ENCODE measurements at places on chromosomes 1 and 21.

DNA sequence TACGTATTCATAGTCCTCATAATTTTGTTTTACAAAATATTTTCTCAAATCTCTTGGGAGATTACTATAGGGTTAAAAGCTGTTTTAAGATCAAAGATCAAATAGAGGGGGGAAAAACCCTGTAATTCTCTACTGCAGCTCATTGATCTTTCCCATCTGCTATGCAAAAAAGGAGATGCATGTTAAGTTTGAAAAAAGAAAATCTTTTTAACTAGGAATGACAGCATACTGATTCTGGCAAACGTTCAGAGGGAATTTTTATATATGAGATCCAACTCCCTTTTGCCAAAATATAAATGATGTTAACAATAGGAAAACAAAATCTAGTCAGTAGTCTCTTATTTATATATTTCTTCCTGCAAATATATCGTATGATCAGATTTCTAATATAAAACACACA, 69.1 kb downstream of the SMYD3 start:
- DNase-seq, result no peak

GRCh38 chr1:201828217-201828819, 639 bp upstream of the IPO9 start:
- DNase-seq, result peak; percentile 62

GRCh38 chr1:34053660-34054059, 111.4 kb downstream of the CSMD2 start:
- DNase-seq, result no peak

DNA sequence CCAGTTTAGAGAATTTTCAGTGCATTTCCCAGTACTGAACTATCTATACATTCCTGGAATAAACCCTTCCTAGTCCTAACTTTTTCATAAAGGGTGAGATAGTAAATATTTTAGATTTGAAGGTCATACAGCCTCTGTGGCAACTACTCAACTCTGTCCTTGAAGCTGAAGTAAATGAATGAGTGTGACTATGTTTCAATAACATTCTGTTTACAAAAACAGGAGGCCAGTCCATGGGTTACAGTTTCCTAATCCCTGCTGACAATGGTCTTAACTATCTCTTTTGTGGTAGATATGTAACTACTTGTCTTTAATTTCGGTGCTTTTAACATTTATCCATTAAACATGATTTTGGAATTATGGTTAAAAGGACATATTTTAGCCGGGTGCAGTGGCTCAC, 4.3 kb downstream of the ZNF684 start:
- no peak for DNase-seq

GRCh38 chr1:185733818-185734735, at the start of gene HMCN1:
HMCN1 (plus strand) TSS chr1:185734391; CDS start chr1:185734780, 389 bp downstream.
- no peak for DNase-seq

DNA sequence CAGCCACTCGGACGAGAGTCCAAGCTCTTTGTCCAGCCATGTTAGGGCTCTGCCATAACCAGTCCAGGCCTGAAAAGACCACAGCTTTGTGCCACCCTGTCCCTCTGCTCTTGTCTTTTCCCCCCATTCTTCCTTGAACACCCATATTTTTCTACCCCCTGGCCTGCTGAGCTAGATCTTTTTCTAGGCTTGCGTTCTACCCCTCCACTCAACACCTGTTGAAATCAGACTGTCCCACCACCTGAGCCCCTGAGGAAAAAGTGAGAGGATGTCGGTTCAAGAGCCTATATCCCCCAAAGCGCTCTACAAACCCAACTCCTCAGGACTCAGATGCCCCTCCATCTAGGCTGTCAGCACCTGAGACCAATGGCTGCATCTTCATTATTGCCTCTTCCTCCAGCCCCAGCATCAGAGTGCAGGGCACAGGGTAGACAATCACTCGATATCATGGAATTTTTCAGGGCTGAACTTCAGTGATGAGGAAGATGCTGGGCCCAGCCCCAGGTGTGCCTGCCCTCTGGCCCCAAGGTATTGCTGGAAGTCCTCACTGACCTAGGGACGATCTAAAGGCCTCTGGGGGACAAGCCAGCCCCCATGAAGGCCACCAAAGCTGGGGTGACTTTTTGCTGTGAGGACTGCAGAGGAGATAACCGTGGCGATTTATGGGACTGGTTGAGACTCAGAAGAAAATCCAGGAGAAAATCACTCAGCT, 75.3 kb downstream of the CD247 start:
- no peak for DNase-seq

- DNase-seq, result no peak
Measured at GRCh38 chr1:181806746-181807145, 254.8 kb downstream of the ZNF648 start.

DNA sequence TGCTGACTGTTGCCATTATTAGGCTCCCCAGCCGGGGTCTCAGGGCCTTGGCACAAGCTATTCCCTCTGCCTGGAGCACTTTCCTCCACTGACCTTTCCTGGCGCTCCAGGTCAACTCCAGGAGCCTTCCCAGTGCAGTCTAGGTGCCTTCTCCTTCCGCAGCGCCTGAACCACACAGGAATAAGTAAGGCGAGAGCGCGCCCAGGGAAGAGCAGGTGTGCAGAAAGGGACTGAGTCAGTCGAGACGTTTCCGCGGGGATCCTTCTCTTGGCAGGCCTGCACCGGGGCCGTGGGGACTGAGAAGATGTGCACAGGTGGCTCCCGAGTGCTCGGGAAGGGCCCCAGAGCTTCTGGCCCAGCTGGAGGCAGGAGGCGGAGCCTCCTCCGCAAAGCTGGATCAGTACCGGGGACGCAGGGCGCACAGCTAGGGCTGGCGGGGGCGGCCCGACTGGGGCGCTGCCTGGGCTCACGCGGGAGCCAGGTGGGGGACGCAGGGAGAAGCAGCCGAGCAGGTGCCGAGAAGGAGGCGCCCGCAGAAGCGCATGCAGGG, 765 bp upstream of the BMP8A start:
- DNase-seq, result peak; percentile 9

GRCh38 chr1:63730211-63730610, 43.6 kb upstream of the ROR1 start:
- DNase-seq, result no peak

DNA sequence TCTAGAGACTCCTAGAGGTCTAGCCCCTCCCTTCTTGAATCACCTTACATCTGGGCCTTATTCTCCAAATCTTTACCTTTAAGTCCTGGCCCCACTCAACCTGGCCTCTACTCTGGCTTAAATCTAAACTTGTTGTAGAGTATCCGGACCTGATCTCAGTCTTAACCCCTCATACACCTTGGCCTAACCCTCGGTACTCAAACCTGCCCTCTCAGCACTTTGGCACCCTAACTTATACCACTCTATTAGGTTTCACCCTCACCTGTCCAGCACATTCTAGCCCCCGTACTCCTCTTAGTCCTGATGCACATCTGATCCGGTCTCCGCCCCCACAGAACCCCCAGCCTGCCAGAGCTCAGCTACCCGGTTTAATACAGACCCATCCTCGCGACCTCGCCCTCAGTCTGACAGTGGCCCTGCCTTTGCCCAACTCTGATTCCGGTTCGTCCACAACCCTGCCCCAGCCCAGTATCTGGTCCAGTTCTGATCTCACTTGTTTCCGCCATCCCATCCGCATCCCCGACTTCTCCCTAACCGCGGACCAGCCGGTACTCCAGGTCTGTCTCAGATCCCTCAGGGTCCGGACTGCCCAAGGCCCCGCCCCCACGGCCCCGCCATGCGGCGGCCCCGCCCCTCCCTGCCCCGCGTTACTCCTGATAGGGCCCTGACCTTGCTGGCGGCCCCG, 1.5 kb downstream of the TRIM62 start:
- no peak for DNase-seq

DNA sequence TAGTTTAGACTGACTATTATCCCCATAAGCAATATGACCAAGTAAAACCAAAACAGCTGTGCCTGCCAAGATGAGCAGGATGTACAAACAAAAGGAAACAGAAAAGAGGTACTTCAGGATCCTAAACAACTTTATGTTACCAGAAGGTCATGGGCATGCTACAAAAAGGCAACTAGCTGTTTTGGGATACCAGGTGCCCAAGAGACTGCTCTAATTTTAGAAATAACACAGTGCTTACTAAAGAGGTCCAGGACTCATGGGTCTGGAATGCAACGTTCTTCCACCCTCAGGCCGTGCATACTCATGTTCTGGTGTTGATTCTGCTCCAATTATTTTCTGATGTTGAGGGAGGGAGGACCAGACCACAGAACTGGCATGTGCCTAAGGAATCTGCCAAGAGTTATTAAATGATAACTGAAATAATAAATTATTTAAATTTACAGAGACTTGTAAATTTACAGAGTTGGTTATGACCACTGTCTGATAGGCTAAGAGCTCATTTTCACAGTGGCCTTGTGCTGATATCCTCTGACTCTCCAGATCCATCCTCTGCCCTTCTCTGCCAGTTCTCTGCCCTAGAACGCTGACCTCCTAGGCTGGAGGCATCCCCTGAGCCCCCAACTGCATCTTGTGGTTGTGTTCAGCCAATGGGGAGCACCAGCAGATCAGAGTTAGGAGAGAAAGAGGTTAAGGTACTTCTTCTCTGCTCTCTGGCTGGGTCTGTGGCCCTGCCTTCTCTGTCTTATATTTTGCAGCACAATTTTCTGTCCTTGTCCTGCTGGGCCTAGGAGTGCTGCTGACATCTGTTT, 37.7 kb upstream of the BCL10 start:
- DNase-seq, result no peak

- no peak for DNase-seq
Measured at GRCh38 chr1:167137793-167138510, 44.1 kb downstream of the STYXL2 start.

- DNase-seq, result no peak
Measured at GRCh38 chr1:157411769-157412168, 140.5 kb downstream of the FCRL5 start.

GRCh38 chr21:45886610-45887026, 95.0 kb upstream of the COL6A1 start:
- DNase-seq, result no peak

DNA sequence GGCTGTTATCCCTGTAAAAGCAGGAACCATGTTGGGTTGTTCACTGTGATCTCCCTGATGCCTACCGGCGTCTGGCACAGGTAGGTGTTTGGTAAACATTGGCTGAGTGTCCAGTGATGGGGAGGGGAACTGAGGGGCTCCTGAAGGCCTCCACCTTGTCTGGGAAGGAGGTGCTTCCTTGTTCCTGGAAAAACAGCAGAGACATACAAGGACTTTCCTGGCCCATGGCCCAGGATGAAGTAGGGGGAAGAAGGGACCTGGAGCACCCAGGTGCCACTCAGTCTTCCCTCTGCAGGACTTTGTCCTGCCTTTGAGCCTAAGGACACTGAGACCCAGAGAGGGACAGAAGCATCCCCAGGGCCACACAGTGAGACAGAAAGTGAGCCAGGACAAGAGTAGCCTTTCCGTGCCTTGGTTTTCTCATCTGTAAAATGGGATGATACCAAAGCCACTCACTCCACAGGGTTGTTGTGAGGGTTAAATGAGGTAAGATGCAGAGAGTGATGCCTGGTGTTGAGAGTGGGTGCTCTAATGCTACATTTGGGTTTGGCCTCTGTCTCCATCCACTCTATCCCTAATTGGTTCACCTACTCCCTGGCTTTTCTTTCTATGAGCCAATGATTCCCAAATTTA, 6.1 kb upstream of the HEYL start:
- no peak for DNase-seq

GRCh38 chr1:61953790-61954150, 211.5 kb downstream of the PATJ start:
- no peak for DNase-seq

DNA sequence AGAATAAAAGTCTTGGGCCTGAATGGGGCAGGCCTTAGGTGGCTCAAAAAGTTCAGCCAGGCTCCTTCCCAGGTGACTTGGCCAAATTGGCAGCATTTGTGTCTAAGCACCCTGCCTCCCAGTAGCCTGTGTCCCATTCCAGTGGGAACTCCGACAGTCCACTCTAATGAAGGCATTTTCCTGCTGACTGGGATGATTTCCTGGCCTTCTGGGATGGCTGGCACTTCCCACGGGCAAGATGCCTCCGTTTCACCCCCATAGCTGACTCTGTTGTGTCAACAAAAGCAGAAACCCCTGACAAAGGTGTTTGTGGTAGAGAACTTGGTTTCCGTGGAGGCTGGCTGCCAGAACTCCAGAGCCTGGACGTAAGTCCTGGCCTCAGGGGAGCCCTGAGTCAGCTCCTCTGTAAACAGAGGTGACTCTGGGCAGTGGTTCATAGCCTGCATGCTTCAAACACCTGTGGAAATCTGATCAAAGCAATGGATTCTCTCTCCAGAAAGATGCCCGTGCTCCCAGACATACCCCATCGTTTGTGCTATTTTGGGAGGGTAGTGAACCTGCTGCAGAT, 36.6 kb downstream of the WNT3A start:
- no peak for DNase-seq

- no peak for DNase-seq
Measured at GRCh38 chr1:226987623-226988333, 47.7 kb downstream of the COQ8A start.

DNA sequence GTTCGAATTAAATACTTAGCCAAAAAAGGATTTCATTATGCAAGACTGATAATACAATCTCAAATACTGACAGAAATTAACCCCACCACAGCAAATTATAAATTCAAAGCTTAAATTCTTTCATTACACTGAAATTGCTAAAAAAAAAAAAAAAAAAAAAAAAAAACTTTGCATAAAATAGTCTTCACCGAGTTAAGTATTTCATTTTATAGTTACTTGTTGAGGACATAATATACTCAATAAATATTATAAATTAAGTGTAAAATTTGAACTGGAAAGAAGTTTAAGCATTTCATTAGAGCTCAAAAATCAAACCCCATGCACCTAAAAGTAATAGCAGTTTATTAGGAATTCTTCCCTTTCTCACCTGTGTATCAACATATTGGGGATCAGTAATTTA, 1.9 kb upstream of the PSMG1 start:
- DNase-seq, result no peak

- peak; percentile 40 for DNase-seq
Measured at GRCh38 chr1:172002725-172003345, 161.5 kb downstream of the DNM3 start.

- no peak for DNase-seq
Measured at GRCh38 chr1:232293361-232293760, 336.6 kb downstream of the SIPA1L2 start.

- no peak for DNase-seq
Measured at GRCh38 chr1:64196074-64196870, 7.2 kb upstream of the UBE2U start.

GRCh38 chr21:28089599-28090441, 902.9 kb downstream of the LTN1 start:
- no peak for DNase-seq

DNA sequence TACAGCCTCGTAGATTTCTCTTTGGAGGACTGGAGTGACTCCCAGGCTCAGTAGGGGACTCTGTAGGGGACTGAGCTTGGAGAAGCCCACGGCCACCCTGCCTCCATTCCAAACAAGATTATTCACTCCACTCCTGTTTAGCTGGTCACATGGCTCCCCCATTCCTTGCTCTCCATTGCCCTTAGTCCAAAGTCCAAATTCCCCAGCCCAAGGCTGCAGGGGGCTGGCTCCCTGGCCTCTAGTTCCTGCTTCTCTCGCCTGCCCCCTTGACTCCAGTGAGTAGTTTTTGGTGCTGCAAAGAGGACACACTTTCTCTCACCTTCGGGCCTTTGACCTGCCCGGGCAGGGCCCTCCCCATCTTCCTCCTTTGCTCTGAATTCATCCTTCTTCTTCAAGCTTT, 403.3 kb downstream of the KIF26B start:
- no peak for DNase-seq
